ENCODE measurements at places on chromosomes 11 and 22.
A peak's percentile ranks its signal among the peaks of the same experiment; 100 is the strongest.

DNA sequence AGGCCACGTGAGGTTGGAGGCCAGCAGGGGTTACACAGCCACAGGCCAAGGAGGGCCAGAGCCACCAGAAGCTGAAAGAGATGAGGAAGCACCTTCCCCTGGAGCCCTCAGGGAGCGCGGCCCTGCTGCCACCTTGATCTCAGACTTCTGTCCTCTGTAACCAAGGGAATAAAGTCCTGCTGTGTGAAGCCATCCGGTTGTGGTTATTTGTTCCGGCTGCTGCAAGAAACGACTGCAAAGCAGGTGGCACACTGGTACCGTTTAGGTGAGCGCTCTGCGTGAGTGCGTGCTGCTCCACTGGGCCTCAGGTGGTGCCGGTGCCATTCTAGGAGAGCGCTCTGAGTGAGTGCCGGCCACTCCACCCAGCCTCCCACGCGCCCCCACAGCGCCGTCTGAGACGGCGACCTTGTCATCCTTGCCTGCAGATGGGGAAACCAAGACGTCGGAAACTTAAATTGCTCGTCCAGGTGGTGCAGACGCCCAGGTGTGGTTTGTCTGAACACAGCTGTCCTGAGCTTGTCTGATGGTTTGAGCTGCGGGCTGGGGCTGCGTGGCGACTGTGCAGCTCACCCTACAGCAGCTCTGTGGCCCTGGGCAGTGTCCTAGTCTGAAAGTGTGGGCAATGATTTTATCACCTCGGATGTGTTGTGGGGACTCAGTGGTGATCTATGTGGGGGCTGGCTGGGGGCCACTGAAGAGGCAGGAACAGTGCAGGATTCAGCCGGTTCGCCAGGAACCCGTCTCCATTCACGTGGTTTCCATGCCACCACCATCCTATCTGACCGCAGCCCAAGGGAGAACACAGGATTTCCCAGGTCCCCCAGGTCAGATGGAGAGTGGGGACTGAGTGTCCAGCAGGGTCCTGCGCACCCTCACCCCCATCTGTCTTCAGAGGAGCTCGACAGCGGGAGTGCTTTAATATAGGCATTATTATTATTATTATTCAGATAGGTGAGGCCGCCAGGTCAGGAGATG is 4.6 kb upstream of the MRGPRG start:
- no peak for DNase-seq

DNA sequence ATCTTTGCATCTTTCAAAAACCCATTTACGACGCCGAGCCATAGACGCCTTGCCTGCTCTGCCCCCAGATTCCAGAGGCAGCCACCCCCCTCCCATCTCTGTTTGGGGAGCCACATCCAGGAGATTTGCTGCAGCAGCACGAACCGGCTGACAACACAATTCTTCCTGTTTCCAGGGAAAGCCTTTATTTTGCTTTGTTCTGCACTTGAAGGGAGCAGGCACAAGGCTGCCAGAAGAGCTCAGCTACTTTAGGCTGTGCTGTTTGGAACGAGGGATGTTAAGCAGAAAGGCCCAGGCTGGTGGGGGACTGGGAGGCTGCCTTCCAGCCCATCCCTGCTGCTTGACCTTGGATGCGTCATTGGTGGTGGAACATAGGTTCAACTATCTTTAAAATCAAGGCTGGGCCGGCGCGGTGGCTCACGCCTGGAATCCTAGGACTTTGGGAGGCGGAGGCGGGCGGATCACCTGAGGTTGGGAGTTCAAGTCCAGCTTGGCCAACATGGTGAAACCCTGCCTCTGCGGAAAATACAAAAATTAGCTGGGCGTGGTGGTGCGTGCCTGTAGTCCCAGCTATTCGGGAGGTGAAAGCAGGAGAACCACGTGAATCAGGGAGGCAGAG is 243.9 kb downstream of the MIAT start:
- DNase-seq = no peak

DNA sequence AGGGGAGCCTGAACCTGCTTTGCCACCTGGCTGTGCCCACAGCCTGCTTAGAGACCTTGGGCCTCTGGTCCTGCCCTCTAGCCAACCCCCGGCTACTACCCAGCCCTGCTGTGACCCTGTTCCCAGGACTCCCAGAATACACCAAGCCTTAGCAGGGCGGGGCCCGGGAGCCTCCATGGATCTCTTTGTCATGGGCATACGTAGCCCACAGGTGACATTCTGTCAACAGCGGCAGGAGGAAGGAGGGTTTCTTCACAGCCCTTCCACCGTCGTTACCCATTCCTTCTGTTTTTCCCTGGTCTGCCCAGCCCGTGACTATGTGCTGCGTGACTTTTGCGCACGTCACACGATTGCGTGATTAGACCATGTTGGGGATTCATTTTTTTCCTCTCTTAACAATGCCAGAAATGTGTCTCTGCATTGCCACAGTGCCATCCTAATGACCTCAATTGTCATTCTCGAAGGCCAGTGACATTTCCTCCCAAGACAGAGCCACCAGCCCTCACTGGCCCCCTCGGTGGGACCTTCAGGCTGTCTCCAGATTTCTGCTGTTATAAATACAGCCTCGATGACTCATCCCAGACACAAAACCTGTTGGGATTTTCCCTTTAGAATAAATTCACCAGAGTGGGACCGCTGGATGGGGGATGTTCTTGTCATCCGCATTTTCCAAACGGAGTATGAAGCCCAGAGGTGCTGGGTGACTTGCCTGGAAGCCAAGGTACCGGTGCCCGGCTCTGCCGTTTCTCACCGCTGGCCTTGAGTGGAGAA is 9.0 kb downstream of the SYT12 start:
- DNase-seq = no peak

DNA sequence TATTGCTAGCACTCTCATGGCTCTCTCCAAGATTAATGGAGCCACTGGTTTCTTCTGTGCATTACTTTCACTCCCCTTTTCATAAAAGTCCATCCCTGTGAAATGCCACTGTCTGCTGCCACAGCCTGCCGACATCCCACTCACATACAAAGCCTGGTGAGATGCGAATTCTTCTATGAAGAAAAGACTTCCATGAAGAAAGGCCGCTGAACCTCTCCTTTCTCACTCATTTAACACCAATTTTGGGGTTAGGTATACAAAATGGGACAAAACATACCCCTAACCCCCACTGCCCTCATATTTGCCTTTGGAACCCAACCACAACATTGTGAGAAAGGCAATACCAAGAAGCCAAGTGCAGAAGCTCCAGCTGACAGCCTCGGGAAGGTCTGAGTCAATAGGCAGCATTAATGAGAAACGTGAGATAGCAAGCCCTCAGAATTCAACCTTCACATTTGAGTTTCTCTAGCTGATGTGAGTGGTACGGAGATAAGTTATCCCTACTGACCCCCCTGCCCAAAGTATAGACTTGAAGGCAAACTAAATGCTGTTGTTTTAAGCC is 156.4 kb downstream of the ATG16L2 start:
- no peak for DNase-seq

DNA sequence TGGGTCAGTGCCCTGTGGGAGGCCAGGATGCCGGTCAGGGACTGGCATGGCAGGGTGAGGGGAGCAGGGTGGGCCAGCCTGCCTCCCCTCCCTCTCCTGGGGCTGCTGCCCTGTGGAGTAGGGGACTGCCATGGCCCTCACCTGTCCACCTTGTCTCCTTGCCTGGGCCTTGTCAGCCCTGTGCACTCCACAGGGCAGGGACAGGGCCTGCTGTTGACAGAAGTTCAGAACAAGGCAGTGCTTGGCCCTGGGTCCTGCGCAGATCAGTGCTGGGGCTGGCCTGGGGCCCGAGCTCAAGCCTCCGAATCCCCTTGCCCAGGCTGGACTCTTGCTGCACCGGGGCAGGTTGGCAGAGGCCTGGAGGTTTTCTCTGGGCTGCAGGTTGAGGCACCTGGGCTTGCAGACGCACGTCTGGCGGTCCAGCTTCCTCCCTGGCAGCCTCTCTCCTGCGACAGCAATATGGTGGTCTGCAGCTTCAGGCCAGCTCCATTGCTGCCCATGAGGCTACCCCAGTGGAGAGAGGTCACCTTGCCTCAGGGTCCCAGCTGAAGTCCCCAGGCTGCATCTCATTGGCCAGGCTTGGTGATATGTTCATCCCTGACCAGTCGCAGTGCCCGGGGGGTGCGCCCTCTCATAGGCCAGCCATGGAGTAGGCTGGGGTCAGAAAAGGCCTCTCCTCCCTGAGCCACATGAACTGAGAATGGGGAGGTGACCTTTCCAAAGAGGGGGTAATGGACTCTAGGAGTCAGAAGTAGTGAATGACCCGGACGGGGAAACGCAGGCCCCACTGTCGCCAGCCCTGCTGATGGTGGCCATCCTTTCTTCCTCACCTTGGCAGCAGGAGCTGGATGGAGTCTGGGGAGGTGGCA is 21.5 kb upstream of the CHKA start:
- no peak for DNase-seq

DNA sequence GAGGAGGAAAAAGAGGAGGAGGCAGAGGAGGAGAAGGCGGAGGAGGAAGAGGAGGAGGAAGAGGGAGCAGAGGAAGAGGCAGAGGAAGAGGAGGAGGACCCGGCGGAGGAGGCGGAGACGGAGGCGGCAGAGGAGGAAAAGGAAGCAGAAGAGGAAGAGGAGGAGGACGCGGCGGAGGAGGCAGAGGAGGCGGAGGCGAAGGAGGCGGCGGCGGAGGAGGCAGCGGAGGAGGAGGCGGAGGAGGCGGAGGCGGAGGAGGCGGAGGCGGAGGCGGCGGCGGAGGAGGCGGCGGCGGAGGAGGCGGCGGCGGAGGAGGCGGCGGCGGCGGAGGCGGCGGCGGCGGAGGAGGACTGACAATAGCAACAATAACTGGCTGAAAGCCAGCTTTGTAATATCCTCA is 616.6 kb downstream of the TBC1D22A start:
- no peak for DNase-seq

- peak; percentile 52 for DNase-seq
These were observed 1.9 kb downstream of the TST start for GRCh38 chr22:37017356-37017755.

DNA sequence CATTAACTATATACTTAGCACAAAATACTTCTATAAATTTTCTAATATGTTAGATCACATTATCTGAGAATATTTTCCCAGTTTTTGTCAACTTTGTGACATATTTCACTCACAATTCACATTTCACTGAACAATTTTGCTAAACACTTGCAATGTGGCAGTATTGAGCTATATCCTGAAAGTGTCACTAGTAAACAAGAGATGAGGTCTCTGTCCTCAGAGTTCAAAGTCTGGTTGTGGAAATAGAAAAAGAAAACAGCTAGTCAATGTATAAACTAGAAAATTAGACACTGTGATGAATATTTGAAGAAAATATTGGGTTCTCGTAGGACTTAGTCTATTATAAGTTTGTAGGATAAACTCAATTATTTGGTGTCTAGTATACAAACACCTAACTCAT is 87.4 kb upstream of the CHORDC1 start:
- DNase-seq = no peak

DNA sequence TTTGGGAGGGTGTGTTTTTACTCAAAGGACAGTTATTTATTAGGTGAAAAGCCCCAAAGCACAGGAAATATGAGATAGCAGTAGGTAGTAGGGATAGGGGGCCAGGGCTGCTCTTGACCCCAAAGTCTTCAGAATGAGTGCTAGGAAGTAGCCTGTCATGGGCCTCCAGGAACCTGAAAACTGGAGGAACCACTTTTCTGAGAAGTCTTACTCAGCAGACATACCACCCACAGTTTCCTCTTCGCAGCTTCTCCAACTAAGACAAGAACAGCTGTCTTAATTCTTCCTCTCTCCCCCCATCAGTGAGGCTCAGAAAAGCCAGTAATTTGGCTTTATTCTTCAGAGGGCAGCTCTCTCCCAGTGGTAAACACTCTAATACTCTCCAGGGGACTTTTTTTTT is 84.0 kb upstream of the CTSC start:
- no peak for DNase-seq

DNA sequence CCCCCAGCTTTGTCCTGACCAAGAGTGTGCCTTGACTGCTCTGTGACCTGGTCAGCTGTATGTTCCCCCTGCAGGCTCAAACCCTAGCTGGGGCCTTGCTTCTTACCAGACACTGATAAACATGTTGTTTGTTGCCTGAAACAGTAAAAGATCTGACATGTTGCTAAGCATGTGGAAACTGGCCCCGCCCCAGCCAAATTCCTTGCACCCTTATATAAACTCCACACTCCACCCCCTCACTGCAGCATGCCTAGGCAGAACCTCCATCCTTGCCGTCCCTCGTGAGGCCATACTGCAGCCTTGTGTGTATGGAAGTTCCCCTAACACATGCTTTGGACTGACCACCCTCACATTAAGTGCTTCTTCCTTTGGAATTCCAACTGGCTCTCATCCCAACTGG is 27.3 kb downstream of the LRRC74B start:
- no peak for DNase-seq

- DNase-seq = peak; percentile 84
These were observed at the start of gene CPT1B for GRCh38 chr22:50577987-50578775. Gene CPT1B (minus strand): TSS chr22:50578427. CDS start chr22:50577915, 512 bp downstream.

DNA sequence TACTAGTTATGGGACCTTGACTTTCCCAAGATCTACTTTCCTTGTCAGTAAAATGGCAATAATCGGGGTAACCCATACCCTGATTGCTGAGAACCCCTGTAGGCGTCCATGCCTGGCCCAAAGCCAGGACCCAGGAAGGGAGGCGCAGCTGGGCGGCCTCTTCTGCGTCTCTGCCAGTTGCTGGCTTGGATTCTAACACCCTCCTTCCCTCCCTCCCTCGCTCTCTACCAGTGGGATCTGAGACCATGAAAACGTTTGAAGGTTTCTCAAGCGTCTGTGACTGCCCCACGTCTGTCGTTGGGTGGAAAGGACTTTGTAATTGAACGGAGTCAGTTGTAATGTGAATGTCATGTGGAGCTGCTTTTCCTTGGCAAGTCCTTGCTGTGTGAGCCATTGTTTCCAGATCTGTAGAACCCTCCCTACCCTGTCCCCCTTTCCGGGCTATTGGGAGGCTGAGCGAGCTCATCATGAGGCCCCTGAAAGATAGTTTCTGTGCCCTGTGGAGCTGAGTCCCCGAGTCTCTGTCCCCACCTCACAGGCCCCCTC is 47.8 kb downstream of the PARVB start:
- DNase-seq = no peak

DNA sequence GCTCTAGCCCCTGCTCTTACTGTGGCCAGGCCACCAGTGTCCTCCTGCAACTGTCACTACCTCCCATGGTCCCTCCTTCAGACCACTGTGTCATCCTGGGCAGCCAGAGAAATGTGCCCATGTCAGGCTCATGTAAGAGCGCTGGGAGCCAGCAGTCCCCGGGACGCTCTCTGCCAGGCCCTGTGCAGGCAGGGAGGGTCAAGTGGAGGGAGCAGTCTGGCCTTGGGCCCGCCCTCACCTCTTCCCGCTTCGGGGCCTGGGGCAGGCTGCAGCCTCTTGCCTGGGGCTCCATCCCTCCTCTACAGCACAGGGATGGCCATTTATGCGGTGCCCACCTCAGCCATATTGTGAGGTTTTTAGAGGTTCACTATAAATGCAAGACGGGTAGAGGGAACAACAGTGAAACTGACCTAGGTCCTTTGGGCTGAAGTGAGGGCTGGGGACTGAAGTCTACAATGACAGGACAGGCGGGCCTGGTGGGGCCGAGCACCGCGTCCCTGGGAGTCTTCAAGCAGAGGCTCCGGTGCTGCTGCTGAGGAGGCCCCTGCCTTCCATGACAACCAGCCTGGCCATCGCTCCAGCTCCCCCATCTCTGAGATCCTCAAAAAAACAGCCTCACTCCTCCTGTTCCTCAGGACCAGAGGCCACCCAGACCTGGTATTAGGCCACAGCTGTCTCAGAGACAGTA is 54.9 kb upstream of the TTLL12 start:
- no peak for DNase-seq

- DNase-seq = peak; percentile 46
These were observed 906.3 kb downstream of the DLG2 start for GRCh38 chr11:84720706-84721402.

GRCh38 chr11:12824281-12825041 is 150.2 kb downstream of the TEAD1 start:
- DNase-seq = peak; percentile 49

Data from left ventricle myocardium superior (tissue), 1 donor.